ENCODE measurements at places on chromosomes 7 and 10. TPM values are rescaled to one million over a fixed set of nuclear protein-coding genes. Genes with fewer than 3 reads are reported as not detected.

DNA sequence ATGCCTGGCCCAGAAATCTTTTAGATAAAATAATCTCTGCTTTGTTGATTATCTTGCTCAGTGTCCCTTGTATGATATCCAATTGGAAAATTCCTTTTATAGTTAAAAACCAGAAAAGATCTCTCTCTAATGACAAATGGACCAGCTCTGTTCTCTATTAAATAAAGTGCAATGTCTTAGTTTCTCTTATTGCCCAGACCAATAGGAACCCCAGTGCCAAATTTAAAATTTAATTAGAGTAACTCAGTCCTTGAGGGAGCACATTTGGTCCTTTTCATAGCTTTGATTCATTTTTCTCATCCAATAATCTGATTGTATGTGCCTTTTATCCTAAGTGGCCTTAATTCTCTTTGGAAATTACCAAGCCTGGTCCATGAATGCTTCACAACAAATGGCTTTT lies 158.9 kb upstream of the FOXK1 start:
- DNase-seq: no peak
- no peak overlapping the region for H3K27ac ChIP-seq
- H3K27me3 ChIP-seq: peaks cover 10% of the 10 kb centered on the region
- H3K36me3 ChIP-seq: no peaks in the 10 kb centered on the region

Gene DLX5
- total RNA-seq: not detected

Gene CALML3
- total RNA-seq: not detected

DNA sequence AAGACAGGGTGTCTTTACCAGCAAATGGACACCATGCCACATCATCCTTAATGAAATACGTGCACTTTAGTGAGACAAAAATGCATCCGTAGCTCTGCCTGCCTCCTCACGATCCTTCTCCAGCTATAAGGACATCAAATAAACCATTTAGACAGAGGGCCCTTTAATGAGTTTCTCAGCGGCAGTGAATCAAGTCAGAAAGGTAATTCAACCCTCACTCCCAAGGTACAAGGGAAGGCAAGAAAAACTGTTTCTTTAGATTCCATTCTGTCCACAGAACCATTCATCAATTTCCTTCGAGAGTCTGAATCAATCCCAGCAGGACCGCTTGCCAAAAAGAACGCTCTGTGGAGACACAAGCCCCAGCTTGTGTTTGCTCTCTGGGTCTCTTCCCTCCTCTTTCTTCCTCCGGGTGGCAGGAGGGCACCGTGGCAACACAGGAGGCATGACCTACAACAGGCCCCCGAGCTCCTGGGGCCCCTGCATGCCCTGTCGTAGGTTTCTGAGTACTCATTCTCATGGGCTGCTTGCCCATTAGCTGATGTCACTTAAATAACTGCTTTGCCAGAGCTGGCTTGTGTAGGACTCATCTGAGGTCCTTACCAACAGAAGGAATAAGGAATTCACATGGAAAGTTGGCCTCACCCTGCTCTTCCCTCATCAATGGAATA lies 297.8 kb upstream of the PRKCQ start:
- no peaks in the 10 kb centered on the region for H3K27me3 ChIP-seq
- DNase-seq: no peak
- no peaks in the 10 kb centered on the region for H3K4me1 ChIP-seq
- H3K4me3 ChIP-seq: no peak overlapping the region
- no peak overlapping the region for H3K27ac ChIP-seq

Gene PDE1C
- total RNA-seq: 54.2 TPM

Gene CHST15
- total RNA-seq: 22.8 TPM

Gene RBAK
- 20.6 TPM for total RNA-seq

- H3K27me3 ChIP-seq: no peaks in the 10 kb centered on the region
- H3K4me3 ChIP-seq: no peak overlapping the region
- H3K27ac ChIP-seq: no peak overlapping the region
- DNase-seq: no peak
Observed at GRCh38 chr7:99422625-99423024, 13.9 kb downstream of the BUD31 start.

- no peak overlapping the region for H3K4me3 ChIP-seq
- no peak for DNase-seq
- H3K27ac ChIP-seq: no peak overlapping the region
- H3K27me3 ChIP-seq: no peaks in the 10 kb centered on the region
- H3K4me1 ChIP-seq: peaks cover under 1% of the 10 kb centered on the region
Observed at GRCh38 chr10:132004052-132004451, 22.3 kb upstream of the BNIP3 start.

GRCh38 chr10:1544929-1545328 lies 192.4 kb downstream of the ADARB2 start:
- no peak for DNase-seq
- H3K4me3 ChIP-seq: no peak overlapping the region
- H3K36me3 ChIP-seq: no peaks in the 10 kb centered on the region

- no peaks in the 10 kb centered on the region for H3K36me3 ChIP-seq
- H3K27me3 ChIP-seq: no peaks in the 10 kb centered on the region
- H3K27ac ChIP-seq: no peak overlapping the region
- no peak overlapping the region for H3K4me3 ChIP-seq
Observed at GRCh38 chr10:14658331-14659127, 116.2 kb downstream of the FAM107B start.

- H3K27me3 ChIP-seq: no peaks in the 10 kb centered on the region
- peak; percentile 16 for DNase-seq
- H3K27ac ChIP-seq: no peak overlapping the region
- H3K36me3 ChIP-seq: no peaks in the 10 kb centered on the region
- no peak overlapping the region for H3K4me3 ChIP-seq
Observed at GRCh38 chr7:83947260-83947659, 247.3 kb downstream of the SEMA3A start.

GRCh38 chr7:152076324-152076821 lies 50.9 kb downstream of the GALNT11 start:
- no peaks in the 10 kb centered on the region for H3K27me3 ChIP-seq
- H3K27ac ChIP-seq: peak overlapping the region; percentile 72
- peaks cover 49% of the 10 kb centered on the region for H3K4me1 ChIP-seq
- no peak overlapping the region for H3K4me3 ChIP-seq

- no peaks in the 10 kb centered on the region for H3K36me3 ChIP-seq
- DNase-seq: no peak
- H3K4me1 ChIP-seq: no peaks in the 10 kb centered on the region
- no peaks in the 10 kb centered on the region for H3K27me3 ChIP-seq
Observed at GRCh38 chr10:24278176-24278889, 69.4 kb downstream of the KIAA1217 start.

GRCh38 chr10:35456784-35457183 lies 120.5 kb downstream of the CCNY start:
- no peak for DNase-seq
- no peaks in the 10 kb centered on the region for H3K36me3 ChIP-seq
- no peak overlapping the region for H3K4me3 ChIP-seq
- no peaks in the 10 kb centered on the region for H3K27me3 ChIP-seq

GRCh38 chr7:140559410-140559809 lies 80.1 kb upstream of the MKRN1 start:
- H3K4me3 ChIP-seq: no peak overlapping the region
- no peaks in the 10 kb centered on the region for H3K4me1 ChIP-seq
- H3K36me3 ChIP-seq: peaks cover 5% of the 10 kb centered on the region
- H3K27ac ChIP-seq: no peak overlapping the region

All from stomach (tissue), 19 donors.